Motor neuron (in vitro differentiated cells): ENCODE measurements at places on chromosomes 5 and 9. TPM values are rescaled to one million over a fixed set of nuclear protein-coding genes. Genes with fewer than 3 reads are reported as not detected.

DNA sequence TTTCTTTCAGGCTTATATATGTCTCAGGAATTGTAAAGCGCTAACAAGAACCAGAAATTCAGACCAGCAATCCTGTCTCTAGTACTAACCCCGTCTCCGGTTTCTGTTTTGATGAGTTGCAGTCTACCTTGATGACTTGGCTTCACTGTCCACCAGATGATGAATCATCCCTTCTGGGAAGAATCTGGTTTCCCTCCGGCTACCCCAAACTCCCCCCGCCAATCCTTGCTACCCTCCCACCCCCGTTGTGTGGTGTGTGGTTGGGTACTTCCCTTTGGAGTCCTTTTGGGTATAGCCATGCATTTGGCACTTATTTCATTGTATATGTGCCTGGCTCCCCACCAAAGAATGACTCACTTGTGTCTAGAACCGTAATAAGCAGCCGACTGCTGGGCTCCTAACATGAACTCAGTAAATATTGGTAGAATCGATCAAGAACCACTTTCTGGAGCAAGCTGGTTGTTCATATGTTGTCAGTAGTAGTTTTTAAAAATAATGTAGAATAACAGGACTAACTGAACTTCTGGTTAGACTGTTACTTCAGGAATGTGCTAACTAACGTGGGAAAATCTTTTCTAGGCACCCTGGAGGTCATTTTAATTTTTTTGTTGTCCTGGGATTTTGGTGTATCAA lies 8.3 kb upstream of the TGFBI start:
- peak; percentile 70 for ATAC-seq

DNA sequence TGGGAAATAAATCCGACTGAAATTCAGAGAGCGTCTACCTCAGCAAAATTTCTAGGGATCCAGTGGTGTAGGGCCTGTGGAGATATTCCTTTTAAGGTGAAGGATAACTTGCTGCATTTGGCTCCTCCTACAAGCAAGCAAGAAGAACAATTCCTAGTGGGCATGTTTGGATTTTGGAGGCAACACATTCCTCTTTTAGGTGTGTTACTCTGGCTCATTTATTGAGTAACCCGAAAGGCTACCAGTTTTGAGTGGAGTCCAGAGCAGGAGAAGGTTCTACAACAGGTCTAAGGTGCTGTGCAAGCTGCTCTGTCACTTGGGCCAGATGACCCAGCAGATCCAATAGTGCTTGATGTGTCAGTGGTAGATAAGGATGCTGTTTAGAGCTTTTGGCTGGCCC lies 862.4 kb upstream of the CDH9 start:
- no peak for ATAC-seq

DNA sequence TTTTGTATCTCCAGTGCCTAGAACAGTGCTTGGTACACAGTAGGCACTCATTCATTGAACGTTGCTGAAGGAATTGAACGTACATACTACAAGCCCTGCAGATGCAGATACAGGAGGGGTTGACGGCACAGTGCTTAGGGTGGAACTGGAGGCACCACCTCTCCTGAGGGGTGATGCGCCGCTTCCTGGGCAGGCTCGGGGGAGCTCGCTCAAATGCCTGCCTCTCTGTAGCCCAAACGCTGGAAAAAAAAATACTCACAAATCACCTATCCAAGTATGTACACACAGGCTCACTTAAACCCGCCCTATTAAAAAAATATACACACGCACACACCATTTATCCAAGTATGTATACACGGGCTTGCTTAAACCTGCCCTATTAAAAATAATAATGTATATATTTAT lies 536 bp upstream of the COMMD10 start:
- ATAC-seq = peak; percentile 39

GRCh38 chr9:72656021-72656420 lies 134.6 kb downstream of the TMC1 start:
- ATAC-seq = no peak

Gene ANKRD34B
- total RNA-seq = 0.19 and 0.22 TPM in 2 replicates

DNA sequence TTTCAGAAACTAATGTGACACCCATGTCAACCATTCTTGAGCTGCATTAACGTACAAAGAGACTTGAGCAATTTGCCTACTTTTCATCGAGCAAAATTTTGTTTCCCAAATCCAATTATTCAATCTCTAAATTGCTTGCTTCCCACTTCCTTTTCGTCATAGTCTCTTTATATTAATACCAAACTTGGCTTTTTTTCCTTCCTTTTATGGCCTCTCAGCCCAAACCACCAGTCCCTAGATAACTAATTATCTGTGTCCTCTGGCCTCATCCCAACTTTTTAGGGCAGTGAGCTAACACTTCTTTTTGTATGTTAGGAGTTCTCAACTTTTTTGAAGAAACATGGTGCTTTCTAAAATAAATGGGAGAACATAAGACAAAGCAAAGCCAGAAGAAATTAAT lies 155.5 kb upstream of the S1PR3 start:
- no peak for ATAC-seq

DNA sequence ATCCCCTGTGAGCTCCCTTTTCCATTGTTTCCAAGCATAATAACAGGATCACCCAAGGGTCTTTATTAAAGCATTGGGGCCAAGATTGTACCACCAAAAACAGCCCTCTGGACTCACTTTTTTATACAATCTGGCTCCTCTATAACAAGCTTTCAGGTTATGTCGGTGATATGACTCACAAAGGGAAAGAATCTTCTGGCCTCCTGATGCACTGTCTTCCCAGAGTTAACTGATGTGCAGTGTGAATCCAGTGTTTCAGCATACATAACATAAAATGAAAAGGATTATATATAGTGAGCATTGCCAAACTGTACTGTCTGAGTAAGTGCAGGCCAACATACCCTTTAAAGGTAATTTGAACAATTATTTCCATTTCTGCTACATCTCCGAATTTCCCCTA lies 33.9 kb upstream of the MAN2A1 start:
- no peak for ATAC-seq

GRCh38 chr9:77514886-77515711 lies 133.0 kb downstream of the GNA14 start:
- no peak for ATAC-seq

Gene IFNA2
- total RNA-seq = not detected in 2 replicates

Gene FOXD4L4
- 0.70 and 0.81 TPM in 2 replicates for total RNA-seq

DNA sequence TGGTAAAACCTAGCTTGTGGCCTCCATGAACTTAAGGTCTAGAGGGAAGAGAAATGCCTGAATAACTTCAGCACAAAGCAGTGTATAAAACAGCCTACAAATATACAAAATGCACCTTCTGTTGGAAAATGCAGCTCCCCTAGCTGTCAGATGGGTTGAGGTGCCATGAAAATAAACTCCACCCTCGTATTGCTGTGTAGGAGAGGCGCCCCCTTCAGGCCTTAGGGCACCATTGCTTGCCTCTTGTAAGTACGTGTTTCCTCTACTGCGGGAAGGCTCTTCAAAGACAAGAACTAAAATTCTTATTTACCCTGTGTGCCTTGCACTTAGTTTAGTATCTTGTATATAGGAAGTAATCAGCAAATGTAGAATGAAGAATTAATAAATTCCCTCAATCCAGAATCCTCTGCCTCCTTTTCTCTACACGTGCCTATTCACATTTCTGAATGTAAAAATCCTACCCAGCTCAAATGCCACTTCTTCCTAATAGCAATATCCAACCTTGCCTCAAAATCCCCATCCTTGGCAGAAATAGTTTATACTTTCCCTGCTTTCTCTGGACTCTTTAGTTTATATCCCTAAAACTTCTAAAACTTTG lies 393.7 kb upstream of the PDE4D start:
- peak; percentile 62 for ATAC-seq

DNA sequence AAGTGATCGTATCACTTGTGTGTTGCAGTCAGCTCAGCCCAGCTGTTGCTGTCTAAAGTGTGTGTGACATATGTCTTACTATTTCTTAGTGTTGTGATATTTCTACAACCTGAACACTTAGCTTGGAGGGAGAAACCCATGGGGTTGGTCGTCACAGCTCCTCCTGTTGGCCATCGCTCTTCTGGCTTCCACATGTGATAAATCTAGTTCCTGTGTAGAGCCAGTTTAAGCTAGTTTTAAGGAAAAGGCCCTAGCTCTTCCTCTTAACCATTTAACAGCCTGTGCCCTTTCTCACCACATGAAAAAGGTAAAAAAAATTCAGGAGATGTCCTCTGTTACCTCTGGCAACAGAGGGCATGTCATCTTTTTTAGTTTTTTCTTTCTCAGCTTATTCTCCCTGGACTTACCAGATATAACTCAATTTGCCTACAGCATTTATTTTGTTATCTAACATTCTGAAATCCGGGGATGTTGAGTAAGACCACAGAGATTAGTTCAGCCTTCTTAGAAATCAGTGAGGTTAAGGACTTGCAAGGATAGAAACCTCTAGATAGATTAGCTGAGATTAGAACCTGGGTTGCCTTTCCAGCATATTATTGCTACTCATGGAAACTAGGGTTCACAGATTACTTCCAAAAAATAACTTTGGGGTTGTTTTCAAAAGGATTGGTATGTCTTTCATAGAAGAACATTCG lies 100.4 kb downstream of the GAPVD1 start:
- no peak for ATAC-seq

Gene PHF24
- total RNA-seq = 0.15 and 0.32 TPM in 2 replicates

DNA sequence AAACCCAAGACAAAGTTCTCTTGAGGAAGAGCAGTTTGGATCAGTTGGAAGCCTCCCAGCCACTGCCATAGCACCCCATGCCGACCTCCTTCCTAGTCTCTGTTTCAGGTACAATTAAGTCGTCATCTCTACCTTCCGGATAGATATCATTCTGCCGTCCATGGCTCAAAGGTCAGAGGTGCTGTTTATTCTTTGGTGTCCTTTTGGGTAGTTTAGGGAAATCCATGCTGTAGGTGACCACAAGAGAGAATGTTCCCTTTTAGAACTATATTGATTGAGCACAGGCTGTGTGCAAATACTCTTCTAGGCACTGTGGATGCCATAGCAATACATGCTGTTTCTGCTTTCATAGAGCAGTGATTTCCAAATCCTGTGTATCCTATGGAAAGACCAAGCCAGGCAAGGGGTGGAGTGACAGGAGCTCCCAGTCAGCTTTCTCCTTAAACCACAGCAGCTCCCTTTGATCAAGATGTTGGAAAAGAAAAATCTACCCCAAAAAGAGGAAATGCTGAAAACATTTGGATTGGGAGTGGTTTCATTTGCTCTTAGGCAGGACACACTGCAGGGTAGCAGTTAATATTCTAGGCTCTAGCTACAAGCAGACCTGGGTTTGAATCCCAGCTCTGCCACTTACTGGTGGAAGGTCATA lies 127.9 kb downstream of the PALM2AKAP2 start:
- ATAC-seq = no peak

Gene SHB
- total RNA-seq = 7.0 and 7.7 TPM in 2 replicates

- ATAC-seq = no peak
Observed at GRCh38 chr5:126562823-126563222, 32.2 kb downstream of the ALDH7A1 start.

DNA sequence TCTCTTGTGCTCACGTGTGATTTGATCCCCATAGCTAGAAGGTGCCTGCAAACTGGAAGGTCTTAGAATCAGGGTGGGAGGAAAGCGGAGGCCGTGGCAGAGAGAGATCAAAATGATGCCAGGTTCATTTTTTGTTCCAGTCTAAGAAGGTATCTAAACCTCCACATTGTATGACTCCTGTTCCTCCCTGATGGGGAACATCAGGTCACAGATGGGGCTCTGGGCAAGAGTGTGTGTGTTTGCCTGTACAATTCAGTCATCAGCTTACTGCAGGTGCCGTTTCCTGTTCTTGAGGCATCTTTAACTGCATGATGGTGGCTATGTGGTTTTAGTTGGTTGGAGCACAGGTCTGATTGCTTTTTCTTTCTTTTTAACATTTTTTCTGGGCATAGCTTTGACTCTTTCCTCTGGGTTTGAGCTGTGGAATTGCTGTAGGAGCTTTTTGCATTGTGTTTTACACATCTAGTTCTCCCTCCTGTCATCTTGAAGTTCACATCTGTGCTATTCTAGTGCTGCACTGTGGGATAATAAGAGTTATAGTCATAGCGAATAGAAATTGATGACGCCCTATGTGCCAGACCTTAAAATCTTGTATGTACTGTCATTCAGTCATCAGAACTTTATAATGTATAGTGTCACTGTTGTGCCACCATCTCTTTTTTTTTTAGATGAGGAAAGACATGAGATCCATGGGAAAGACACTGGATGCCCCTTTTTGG lies 30.8 kb downstream of the ARHGAP26 start:
- ATAC-seq = no peak

Gene MEIKIN
- not detected in 2 replicates for total RNA-seq

DNA sequence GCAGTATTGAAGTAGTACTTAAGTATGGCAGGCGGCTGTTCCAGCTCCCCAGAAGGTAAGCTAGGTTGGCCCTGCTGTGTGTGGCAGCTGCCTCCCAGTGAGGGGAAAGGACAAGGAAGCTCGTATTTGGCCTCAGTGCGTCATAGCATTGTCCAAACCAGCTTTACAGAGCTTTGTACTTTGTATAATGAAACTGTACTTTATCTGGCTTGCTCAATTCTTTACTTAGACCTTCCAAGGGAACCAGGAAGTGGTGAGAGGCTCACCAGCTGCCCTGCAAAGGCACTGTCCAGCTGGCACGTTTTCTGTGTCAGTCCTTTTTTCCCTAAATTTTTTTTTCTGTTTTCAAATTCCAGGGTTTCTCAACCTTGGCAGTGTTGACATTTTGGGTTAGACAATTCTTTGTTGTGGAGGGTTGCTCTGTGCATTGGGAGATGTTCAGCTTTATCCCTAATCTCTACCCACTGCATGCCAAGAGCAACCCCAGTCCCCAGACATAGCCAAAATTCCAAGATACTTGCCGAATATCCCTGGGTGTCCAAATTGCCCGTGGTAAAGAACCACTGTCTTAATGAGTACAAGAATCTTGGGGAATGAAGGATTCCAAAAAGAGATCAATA lies 474.5 kb downstream of the LRRC70 start:
- no peak for ATAC-seq

Gene TAS2R1
- total RNA-seq = not detected in 2 replicates

- no peak for ATAC-seq
Observed at GRCh38 chr5:134132372-134133187, 18.1 kb downstream of the TCF7 start.

Gene ADGRD2
- 0.15 and 0.27 TPM in 2 replicates for total RNA-seq

DNA sequence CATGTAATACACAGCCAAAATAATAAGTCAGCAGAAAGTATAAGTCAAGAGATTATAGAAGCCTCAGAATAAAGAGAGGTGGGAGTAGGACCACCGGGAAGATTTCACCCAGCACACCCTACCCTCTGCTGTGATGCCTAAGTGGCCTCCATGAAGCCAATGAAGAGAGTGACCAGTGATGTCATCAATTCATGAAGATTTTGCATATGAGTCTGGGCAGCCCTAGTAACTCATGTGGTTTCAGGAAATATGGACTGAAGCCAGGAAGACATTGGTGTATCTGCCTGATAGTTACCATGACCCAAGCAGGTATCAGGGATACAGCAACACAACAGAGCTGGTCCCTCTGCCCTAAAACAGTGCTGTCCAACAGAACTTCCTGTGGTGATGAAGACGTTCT lies 135.3 kb downstream of the ADAMTS12 start:
- no peak for ATAC-seq

Gene PCDHGB6
- total RNA-seq = 0.65 and 1.1 TPM in 2 replicates

Gene DOCK2
- 14.9 and 19.0 TPM in 2 replicates for total RNA-seq

Gene FBXL7
- 6.7 and 7.2 TPM in 2 replicates for total RNA-seq

Gene FOXD4
- total RNA-seq = 0.46 and 0.48 TPM in 2 replicates
